ENCODE measurements at places on chromosomes 5 and 9.

DNA sequence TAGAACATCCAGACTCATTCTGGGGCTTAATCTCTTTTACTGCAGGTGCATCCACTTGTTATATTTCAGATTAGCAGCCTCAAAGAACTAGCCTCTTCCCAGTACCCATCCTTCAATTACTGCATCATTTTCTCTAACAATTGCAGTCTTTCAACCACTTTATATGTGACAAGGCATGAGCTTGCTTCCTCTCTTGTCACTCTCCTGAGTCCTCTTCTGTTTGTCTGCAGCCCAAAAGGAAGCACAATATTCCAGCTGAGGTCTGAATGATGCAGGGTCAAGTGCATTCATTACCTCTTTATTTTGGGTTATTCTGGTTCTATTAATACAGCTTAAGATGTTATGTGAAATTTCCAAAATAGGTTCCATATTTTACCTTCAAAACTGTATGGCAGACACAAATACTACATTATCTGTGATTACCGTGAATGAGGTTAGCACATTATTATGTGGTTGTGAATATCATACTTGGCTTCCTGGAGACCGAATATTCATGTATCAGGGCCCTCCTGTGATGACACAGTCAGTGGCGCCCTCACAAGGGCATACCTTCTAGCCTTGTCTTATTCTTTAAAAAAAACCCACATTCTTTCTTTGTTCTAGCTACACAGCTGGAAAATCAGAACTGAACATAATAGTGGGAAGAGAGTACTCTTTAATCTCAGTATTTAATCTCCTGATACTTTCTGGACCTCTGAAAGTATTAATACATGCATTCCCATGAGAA, 323.8 kb downstream of the PDE4D start:
- no peak for DNase-seq

- DNase-seq, result no peak
Observed at GRCh38 chr9:126822278-126822677, 17.4 kb downstream of the ZBTB43 start.

GRCh38 chr9:122367774-122368460, 2.9 kb upstream of the PTGS1 start:
- no peak for DNase-seq

GRCh38 chr9:23683611-23684061, 142.4 kb downstream of the ELAVL2 start:
- no peak for DNase-seq

GRCh38 chr5:10111571-10111970, 138.1 kb downstream of the ATPSCKMT start:
- no peak for DNase-seq

- DNase-seq, result no peak
Observed at GRCh38 chr9:86945728-86946200, 1.5 kb downstream of the GAS1 start.

DNA sequence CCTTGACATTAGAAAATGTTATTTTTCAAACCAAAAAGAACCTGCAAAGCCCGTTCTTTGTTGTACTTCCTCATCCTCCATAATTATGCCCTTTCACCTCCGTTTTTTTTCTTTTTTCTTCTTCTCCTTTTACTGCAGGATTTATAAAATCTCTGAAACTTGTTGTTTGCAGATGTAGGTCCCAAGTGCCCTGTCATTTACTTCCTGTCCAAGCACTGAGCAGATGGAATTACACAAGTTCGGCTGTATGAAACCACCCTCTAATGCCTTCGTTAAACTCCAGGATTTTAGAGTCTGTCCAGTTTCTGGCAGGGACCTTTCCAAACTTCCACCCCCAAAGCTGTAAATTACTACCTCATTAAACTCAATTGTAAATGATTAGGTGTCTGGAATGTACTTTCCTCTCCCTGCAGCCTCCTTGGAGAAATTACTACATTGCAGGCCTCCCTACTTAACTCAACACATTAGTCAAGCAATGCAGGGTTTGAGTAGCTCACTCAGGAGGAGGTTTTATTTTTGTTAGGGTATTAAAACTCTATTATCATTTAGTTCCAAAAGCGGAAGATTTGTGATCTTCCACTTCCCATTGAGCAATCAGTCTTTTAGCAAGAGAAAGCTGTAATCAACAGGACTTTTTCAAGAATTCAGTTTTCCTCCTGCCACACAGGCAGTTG, 125.6 kb upstream of the LPAR1 start:
- no peak for DNase-seq

- DNase-seq, result no peak
Observed at GRCh38 chr5:150059623-150060022, 26.7 kb downstream of the CSF1R start.
